Stimulated activated CD8-positive, alpha-beta memory T cell treated with anti-CD3 and anti-CD28 coated beads, Interleukin-12 subunit alpha, Interleukin-12 subunit beta, amount 100 ng/mL, for 1 hour (primary cell): ENCODE measurements at places on chromosomes 7 and 10.

DNA sequence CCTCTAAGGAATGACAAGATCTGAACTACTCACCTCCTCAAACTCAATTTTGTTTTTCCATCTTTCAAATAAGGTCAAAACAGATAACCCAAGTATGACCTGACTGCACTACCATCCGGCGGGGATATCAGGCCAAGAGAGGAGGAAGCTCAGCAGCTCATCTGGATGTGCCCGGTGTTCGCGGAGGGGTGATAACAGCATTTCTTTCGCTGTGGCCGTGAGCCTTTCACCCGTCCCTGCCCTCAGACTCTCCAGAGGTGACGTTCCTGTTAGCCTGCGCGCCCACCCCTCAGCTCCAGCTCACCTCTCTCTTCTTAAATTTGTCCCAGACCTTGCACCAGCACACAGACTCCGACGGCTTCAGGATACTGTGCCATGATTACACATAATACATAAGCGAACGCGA lies 526 bp downstream of the ZNF248 start:
- peak; percentile 1 for DNase-seq

- no peak for DNase-seq
Measured at GRCh38 chr7:105759670-105760550, 116.5 kb downstream of the ATXN7L1 start.

DNA sequence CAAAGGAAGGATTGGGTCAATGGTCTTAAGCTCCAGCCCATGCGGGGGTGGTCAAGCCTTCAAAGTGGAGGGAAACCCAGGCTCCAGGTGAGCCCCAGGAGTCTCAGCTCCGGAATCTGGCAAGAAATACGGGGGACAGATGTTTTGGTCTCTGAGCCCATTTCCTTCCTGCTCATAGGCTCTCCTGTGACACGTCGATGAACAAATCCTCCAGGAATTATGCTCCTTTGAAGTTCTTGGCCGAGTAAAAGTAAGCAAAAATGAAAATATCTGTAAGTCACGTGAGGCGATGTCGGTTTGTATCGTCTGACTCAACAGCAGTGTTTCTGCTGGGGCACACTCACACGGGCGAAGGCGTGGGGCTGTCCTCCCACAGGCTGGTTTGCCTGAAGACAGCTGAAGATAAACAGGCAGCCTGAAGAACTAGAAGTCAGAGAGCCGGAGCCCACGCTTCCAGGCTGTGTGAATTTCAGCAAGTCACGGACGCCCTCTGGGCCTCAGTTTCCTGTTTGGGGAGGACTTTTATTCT lies 52.6 kb upstream of the SMNDC1 start:
- DNase-seq: no peak

DNA sequence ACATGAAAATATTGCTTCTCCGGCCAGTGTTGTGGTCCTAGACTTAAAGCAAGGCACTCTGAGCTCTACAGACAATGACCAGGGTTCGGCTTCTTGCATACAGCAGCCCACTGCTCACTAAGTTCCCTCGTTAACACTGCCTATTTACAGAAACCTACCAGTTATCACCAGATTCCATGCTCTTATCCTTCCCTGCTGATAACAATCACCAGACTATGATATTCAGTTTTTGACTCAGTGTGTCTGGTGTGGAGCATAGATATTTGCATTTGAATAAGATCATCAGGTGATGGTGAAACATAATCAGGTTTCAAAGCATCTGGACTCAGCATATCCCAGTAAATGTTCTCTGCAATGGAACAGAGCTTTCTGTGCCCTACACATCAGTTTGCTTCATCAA lies 182.3 kb downstream of the SNX13 start:
- no peak for DNase-seq

- no peak for DNase-seq
Measured at GRCh38 chr10:30357806-30358205, 8.7 kb upstream of the MTPAP start.

- no peak for DNase-seq
Measured at GRCh38 chr10:129387258-129387525, 79.8 kb upstream of the MGMT start.

DNA sequence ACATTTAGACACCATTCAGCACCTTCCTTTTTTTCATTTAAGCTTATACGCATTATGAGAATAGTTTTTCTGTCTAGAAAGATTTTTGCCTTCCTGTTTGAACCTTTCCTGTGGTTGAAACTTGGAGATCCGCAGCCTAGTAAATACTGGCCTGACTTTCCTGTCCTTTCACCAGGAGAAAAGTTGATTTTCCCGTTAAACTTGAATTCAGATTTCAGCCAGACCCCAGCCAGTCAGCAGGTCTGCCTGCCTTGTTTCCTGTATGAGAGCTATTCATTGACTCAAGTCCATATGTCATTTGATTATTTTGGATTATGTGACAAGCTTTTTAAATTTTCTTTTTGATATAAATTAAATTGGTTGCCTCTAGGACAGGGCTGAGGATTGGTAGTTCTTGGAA lies 71.5 kb downstream of the EVX1 start:
- no peak for DNase-seq

DNA sequence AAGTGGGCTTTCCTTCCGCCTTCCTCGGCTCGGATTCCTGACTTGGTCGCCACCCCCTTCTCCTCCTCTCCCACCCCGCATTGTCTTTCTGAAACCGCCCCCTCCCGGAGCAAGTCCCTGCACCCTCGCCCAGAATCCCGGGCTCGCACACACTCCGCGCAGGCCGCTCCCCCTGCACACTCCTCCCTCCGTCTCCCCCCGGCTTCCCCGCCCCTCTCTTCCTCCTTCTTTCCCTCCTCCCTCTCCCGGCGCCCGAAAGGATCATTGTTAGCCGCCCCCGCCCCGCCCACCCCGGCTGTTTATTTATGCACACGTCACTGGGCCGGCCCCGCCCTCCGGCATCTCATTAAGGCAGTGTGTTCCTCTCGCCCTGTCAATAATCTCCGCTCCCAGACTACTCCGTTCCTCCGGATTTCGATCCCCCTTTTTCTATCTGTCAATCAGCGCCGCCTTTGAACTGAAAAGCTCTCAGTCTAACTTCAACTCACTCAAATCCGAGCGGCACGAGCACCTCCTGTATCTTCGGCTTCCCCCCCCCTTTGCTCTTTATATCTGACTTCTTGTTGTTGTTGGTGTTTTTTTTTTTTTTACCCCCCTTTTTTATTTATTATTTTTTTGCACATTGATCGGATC lies at the start of gene TCF7L2:
Gene TCF7L2 (plus strand): TSS at position 373 of the 633 bp plus-strand sequence. CDS start 510 bp downstream, outside the sequence.
- peak; percentile 44 for DNase-seq

DNA sequence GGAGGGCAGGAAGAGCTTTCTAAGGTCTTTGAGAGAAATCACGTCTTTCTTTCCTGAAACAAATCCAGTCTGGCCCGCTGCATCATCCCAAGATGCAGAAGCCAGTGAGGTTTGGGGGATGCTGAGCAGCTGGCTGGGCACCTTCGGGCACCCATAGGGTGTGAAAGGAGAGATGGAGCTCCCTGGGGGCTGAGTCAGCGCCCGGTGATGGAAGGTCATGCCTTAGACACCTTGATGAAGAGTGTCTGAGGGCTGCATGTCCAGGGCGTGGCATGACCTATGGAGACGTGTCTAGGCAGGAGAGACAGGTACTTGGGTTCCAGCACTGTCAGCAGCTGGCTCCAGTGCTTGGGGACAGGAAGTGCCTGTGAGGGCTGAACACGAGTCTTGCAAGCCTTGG lies 88.3 kb downstream of the GOLGA7B start:
- DNase-seq: no peak

DNA sequence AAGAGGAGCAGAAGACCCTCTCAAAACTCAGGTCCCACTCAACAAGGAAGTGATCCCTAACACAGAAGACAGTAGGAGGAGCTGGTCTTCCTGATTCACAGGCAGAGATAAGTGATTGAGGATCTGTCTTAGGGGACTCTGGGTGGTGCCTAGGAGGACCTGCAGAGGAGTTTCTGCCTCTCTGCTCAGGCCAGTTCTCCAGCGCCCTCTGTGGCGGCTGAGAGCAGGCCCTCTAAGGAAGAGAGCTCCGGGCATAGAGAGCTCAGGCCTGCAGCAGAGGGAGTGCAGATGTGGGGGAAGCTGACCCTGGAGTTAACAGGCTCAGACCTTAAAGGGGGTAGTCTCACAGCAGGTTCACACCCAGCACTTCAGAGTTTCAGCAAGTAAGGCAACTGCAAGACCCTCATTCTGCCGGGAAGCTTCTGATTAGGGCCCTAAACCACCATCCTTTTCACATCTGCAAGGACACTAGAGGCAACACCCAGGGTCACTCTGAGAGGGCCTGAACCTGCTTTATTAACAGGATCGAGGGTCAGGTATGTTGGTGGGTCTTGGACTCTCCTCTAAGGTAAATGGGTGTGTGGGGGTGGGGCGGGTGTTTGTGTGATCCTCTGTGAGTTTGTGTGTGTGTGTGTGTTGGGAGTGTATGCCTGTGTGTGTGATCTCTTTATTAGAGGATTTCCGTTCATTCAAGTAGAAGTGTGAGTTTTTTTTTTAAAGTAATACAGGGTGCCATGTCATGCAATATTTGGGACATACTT lies 57.6 kb upstream of the TARP start:
- DNase-seq: no peak

DNA sequence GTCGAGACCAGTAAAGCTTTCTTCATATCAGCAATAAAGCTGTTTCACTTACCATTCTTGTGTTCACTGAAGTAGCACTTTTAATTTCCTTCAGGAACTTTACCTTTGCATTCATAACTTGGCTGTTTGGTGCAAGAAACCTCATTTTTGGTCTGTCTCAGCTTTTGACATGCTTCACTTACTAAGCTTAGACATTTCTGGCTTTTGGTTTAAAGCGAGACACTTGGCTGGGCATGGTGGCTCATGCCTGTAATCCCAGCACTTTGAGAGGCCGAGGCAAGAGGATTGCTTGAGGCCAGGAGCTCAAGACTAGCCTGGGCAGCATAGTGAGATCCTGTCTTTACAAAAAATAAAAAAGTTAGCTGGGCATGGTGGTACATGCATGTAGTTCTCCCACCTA lies 15.8 kb downstream of the PLEKHA1 start:
- no peak for DNase-seq

- DNase-seq: no peak
Measured at GRCh38 chr7:102061981-102062390, 224.7 kb upstream of the SH2B2 start.

DNA sequence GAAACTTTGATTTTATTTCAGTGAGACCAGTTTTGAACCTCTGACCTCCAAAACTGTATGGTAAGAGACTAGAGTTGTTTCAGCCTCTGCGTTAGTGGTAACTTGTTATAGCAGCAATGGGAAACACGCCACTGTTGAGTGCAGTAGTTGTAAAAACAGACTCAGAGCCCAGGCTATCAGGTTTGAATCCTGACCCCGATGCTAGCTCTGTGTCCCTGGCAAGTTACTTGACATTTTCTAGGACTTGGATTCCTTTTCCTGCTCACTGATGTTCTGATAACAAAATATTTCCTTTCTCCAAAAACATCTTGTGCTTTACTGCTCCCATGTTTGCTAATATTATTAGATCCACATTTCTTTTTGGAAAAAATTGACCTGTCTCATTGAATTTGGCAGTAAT lies 131.0 kb downstream of the PLXDC2 start:
- no peak for DNase-seq

DNA sequence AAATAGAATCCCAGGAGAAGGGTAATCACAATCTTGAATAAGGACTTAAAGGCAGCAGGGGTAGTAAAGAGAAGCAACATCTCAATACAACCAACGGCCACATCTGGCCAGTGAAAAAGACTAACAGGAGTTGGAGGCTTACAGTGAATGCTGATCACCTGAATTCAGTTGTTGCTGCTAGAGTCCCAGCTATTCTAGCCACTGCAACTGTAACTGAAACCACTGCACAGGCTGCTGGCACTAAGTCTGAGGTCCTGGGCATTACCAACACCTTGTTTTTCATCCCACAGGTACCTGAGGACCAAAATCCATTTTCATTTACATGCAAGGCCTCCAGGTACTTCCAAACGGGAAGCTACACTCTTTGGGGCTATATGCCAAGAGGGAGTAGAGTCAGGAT lies 44.4 kb downstream of the TPK1 start:
- DNase-seq: no peak

DNA sequence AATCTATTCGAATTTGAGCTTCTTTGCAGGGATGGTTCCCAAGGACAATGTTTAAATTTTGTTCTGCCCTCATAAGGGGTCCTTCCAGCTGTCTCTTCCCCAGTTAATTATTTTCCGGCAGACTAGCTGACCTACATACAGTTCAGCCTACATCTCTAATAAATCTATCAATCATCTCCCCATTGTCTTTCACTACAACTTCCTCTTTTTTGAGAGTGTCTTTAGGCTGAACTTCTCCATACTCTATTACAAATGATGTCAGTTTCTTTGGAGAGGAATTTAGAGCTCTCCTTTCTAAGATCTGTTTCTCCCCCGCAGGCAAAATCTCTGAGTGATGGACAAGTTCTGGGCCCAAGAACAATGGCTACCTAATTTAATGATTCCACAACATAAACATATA lies 122.2 kb downstream of the PCLO start:
- DNase-seq: no peak

DNA sequence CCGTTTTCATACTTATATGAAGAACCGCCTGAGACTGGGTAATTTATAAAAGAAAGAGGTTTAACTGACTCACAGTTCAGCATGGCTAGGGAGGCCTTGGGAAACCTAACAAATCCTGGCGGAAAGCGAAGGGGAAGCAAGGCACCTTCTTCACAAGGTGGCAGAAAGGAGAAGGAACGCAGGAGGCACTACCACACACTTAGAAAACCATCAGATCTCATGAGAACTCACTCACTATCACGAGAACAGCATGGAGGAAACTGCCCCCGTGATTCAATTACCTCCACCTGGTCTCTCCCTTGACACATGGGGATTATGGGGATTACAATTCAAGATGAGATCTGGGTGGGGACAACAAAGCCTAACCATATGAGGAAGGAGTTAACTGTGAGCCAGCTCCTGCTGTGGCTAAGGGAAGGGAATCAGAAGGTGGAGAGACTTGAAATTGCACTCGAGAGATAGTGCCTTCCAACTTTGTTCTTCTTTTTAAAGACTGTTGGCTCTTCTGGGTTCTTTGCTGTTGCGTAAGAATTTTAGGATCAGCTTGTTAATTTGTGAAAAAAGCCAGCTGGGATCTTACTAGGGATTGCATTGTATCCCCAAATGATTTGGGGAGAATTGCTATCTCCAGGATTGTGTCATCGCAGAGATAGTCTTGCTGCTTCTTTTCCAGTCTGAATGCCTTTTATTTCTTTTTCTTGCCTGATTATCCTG lies 21.0 kb downstream of the OPTN start:
- no peak for DNase-seq

GRCh38 chr10:68171539-68172080 lies 60.3 kb downstream of the ATOH7 start:
- no peak for DNase-seq

DNA sequence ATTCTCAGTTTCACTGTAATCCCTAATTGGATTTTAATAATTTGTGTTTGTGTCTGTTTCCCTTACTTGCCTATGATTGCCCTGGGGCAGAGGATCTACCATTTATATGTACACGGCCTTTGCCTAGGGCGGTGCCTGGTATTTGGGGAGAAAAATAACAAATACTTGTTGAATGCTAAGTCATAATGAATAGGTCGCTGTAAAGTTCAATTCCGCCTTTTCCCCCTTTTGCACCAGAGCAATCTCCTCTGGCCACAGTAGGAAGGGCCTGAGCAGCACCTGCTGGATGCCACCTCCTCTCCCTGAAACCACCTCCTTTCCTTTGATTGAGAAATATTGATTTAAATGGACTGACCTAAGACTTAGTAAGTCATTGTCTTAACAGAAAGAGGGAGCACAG lies 70.2 kb downstream of the RHOBTB1 start:
- DNase-seq: no peak
